Stimulated activated CD8-positive, alpha-beta memory T cell treated with anti-CD3 and anti-CD28 coated beads, Interleukin-2, amount 100 ng/mL, for 1 hour (primary cell): ENCODE measurements at places on chromosomes 5 and 9.
A peak's percentile ranks its signal among the peaks of the same experiment; 100 is the strongest.

GRCh38 chr5:62605638-62606037, 27.0 kb downstream of the LRRC70 start:
- no peak for DNase-seq

DNA sequence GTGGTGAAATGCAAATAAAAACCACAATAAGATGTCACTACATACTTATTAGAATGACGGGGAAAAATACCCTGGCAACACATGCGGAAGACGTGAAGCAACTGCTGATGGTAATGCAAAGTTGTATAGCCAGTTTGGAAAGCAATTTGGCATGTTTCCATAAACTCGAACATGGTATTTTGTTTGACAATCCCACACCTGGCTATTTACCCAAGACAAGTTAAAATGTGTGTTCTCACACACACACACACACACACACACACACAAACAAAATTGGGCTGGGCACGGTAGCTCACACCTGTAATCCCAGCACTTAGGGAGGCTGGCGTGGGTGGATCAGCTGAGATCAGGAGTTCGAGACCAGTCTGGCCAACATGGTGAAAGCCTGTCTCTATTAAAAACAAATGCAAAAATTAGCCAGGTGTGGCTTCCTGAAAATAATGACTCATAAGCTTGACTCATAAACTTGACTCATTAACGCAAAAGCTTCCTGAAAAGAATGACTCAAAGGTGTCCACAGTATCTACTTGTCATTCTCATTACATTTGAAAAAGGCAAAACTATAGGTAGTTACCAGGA, 456.5 kb downstream of the CDH18 start:
- DNase-seq = no peak

DNA sequence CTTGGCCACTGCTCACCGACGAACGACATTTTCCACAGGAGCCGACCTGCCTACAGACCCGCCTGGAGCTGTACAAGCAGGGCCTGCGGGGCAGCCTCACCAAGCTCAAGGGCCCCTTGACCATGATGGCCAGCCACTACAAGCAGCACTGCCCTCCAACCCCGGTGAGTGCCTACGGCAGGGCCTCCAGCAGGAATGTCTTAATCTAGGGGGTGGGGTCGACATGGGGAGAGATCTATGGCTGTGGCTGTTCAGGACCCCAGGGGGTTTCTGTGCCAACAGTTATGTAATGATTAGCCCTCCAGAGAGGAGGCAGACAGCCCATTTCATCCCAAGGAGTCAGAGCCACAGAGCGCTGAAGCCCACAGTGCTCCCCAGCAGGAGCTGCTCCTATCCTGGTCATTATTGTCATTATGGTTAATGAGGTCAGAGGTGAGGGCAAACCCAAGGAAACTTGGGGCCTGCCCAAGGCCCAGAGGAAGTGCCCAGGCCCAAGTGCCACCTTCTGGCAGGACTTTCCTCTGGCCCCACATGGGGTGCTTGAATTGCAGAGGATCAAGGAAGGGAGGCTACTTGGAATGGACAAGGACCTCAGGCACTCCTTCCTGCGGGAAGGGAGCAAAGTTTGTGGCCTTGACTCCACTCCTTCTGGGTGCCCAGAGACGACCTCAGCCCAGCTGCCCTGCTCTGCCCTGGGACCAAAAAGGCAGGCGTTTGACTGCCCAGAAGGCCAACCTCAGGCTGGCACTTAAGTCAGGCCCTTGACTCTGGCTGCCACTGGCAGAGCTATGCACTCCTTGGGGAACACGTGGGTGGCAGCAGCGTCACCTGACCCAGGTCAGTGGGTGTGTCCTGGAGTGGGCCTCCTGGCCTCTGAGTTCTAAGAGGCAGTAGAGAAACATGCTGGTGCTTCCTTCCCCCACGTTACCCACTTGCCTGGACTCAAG, 1.5 kb downstream of the CSF2 start:
- no peak for DNase-seq

GRCh38 chr9:75188756-75189155, 100.4 kb downstream of the OSTF1 start:
- DNase-seq = no peak

DNA sequence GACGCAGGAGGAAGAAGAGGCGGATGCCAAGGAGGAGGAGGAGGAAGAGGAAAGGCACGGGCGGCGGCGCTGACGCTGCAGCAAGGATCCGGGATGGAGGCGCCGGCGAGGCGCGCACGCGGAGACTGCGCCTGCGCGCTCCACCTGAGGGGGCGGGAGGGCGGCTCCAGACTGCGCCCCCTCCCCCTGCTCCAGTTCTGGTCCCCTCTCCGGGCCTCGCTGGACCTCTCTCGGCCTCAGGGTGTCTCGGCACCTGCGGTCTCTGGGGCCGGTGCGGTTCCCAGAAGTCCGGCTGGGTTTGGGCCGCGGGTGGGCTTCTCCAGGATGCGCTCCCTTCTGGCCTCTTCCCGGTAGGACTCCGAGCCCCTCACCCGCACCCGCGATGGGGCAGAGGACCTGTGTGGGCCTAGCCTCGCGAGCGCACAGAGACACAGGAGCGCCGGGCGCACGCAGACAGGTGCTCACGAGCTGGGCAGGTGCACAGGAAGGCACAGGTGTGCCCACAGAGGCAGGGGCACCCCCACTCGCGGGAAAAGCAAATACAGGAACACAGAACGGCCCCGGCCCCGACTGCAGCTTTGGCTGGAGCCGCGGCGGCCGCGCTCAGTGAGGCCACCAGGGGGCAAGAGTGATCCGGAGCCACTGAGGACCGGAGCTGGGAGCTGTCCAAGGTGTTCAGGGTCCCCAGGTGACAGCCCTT, at the start of gene NPDC1:
Gene NPDC1 (minus strand): TSS at position 90 of the 700 bp plus-strand sequence. CDS start 188 bp downstream, outside the sequence.
- DNase-seq = peak; percentile 66

- DNase-seq = no peak
Measured at GRCh38 chr5:124466011-124466410, 280.4 kb downstream of the ZNF608 start.

GRCh38 chr5:79074641-79075040, 5.1 kb downstream of the BHMT2 start:
- DNase-seq = no peak

- no peak for DNase-seq
Measured at GRCh38 chr9:85521371-85522197, 220.2 kb downstream of the AGTPBP1 start.

DNA sequence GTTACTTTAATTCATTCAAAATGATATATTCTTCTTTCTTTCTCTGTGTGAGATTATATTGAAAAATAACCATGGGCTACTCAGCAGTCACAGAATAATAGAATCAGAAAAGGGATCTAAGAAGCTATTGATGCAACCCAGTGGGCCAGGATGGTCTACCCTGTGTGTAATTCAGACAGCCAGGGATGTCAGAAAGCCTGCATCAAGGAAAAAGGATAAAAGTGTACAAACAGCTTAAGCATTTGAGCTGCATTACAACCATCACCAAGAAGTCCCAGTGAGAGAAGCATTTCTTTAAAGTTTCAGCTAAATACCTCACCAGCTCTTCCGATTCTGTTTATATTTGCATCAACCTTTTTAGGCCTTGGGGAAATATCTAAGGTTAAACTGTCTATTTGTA, 37.8 kb upstream of the PPP3R2 start:
- DNase-seq = no peak

GRCh38 chr9:117368684-117369230, 46.1 kb downstream of the ASTN2 start:
- DNase-seq = no peak

DNA sequence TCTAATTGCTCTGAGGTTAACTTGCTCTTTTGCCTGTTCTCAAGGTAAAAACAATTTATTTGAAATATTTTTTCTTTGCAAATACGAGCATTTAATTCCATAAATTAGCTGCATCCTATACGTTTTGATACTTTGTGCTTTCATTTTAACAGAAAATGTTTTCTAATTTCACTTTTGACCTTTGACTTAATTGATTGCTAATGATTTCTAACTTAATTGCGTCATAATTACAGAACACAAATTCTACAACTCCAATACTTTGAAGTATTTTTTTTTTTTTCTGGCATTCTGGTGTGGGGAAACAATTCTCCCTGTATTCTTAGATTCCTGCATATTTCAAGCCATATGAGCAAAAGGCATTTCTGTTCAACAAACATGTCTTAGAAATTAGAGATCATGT, 134.0 kb downstream of the ISOC1 start:
- no peak for DNase-seq
